AML-193 (cell line): ENCODE measurements at places on chromosomes 5 and 9.

GRCh38 chr9:123925161-123925560, 4.8 kb downstream of the DENND1A start:
- no peak for DNase-seq

- DNase-seq: no peak
These were observed 75.8 kb downstream of the GTF3C4 start for GRCh38 chr9:132745756-132746709.

GRCh38 chr9:119639287-119639955, 270.2 kb upstream of the BRINP1 start:
- DNase-seq: no peak

DNA sequence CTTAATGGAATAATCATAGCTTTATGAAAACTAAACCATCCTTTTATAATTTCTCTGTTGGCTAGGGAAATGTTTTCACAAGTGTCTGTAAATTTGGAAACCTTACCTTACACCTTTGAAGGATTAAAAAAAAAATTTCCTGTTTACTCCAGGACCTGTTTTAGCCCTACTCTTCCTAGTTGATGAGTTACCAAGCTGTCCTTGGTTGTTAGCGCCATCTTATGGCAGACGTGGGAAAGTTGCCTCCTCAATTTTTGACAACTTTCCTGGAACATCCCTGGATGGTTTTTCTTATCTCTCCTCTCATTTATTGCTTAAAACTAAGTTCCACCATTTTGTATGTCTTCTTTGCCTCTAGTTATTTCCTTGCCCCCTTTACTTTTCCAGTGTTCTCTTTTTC, 25.7 kb downstream of the ZSWIM6 start:
- no peak for DNase-seq

GRCh38 chr5:88483964-88484672, 215.5 kb upstream of the TMEM161B start:
- DNase-seq: no peak

- DNase-seq: no peak
These were observed 43.9 kb upstream of the ALDOB start for GRCh38 chr9:101479338-101480030.

DNA sequence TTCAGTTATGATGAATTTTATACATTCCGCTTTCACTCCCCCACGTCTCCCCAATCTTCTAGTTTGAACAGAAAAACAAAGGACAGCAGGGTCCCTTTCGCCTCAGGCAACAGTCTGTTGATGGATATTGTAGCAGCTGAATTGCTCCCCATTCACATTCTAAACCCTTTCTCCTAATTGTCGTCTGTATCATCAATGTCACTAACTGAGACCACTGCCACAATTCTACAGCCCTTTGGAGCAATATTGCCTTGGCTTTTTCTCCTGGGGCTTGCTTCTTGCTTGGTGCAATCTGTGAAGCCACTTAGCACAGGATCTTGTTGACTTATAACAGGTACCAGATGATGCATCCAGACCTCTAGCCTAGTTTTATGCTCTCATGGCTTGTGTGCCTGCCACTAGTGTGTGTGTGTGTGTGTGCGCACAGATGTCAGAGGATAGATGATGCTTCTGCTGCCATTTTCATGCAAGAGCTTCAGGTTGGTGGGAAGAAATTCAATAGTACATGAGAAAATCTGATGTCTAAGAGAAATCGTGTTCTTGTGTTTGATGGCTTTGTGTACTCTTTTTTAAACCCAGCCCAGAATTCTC, 195.2 kb upstream of the ISL1 start:
- DNase-seq: no peak

- no peak for DNase-seq
These were observed 237.5 kb downstream of the CD180 start for GRCh38 chr5:66958980-66959641.

GRCh38 chr9:130981002-130981755, 27.8 kb upstream of the LAMC3 start:
- peak; percentile 69 for DNase-seq

- no peak for DNase-seq
These were observed 2.3 kb downstream of the ALAD start for GRCh38 chr9:113398796-113399195.

GRCh38 chr5:59597690-59598546, 295.6 kb downstream of the PDE4D start:
- no peak for DNase-seq
